T-helper 2 cell treated with Interferon-gamma antibody and Interleukin-4, amounts not matched to agents 100 ng/mL and 5 ng/mL, for 36 hours (primary cell): ENCODE measurements at places on chromosomes 13 and 19. TPM values are rescaled to one million over a fixed set of nuclear protein-coding genes. Genes with fewer than 3 reads are reported as not detected.

Gene CA11
- 4.2 and 4.4 TPM in 2 replicates for total RNA-seq

Gene PAF1
- total RNA-seq = 43.9 and 46.7 TPM in 2 replicates

Gene RNF225
- total RNA-seq = 0.27 and 0.61 TPM in 2 replicates

Gene UBXN6
- total RNA-seq = 40.8 and 41.4 TPM in 2 replicates

Gene KLK14
- 0.64 and 0.80 TPM in 2 replicates for total RNA-seq

Gene IZUMO2
- not detected in 2 replicates for total RNA-seq

Gene OVOL3
- total RNA-seq = not detected in 2 replicates

Gene C19orf81
- total RNA-seq = 0.59 TPM in 1 of 2 replicates, not detected in the other

Gene ATXN8OS
- not detected in 2 replicates for total RNA-seq

Gene ZNF575
- total RNA-seq = 3.1 and 3.7 TPM in 2 replicates

Gene SLAIN1
- total RNA-seq = 34.2 and 37.3 TPM in 2 replicates

Gene COL5A3
- total RNA-seq = not detected in 2 replicates

Gene GRIN2D
- 0.09 and 0.23 TPM in 2 replicates for total RNA-seq

Gene CUL4A
- total RNA-seq = 97.6 and 99.4 TPM in 2 replicates

Gene TJP3
- total RNA-seq = 1.0 and 1.2 TPM in 2 replicates

Gene SAMD4B
- 45.2 and 46.1 TPM in 2 replicates for total RNA-seq

Gene GIPR
- 4.7 and 5.1 TPM in 2 replicates for total RNA-seq

Gene SHC2
- not detected in 2 replicates for total RNA-seq

Gene C1QTNF9
- total RNA-seq = not detected in 2 replicates

Gene SYNGR4
- not detected in 2 replicates for total RNA-seq

Gene LYPD3
- 0.39 and 0.64 TPM in 2 replicates for total RNA-seq

Gene GPR18
- 11.7 and 13.6 TPM in 2 replicates for total RNA-seq

Gene STOML3
- not detected in 2 replicates for total RNA-seq

Gene KASH5
- total RNA-seq = 0.23 and 0.43 TPM in 2 replicates

Gene ZNF835
- 0.11 and 0.27 TPM in 2 replicates for total RNA-seq

Gene CLDND2
- total RNA-seq = 5.1 and 5.7 TPM in 2 replicates

Gene ZNF799
- 3.7 and 4.3 TPM in 2 replicates for total RNA-seq

Gene DIRAS1
- 0.23 TPM in 1 of 2 replicates, not detected in the other for total RNA-seq

Gene VRK3
- 72.9 and 75.3 TPM in 2 replicates for total RNA-seq

Gene VSIG10L
- total RNA-seq = 2.0 and 2.4 TPM in 2 replicates

Gene ZNF540
- 0.41 and 0.64 TPM in 2 replicates for total RNA-seq

Gene PSG3
- total RNA-seq = not detected in 2 replicates

Gene NXNL1
- total RNA-seq = not detected in 2 replicates

Gene KIR3DL1
- total RNA-seq = not detected in 2 replicates

Gene S1PR2
- 6.9 and 7.0 TPM in 2 replicates for total RNA-seq

Gene GNA15
- 83.0 and 83.6 TPM in 2 replicates for total RNA-seq

Gene LCP1
- total RNA-seq = 1,131 and 1,165 TPM in 2 replicates

Gene ACER1
- 0.11 and 0.18 TPM in 2 replicates for total RNA-seq

Gene PDE4C
- total RNA-seq = not detected in 2 replicates

Gene SOX21
- 0.07 TPM in 1 of 2 replicates, not detected in the other for total RNA-seq

Gene ZNF491
- total RNA-seq = 1.1 and 1.9 TPM in 2 replicates

Gene GPR183
- total RNA-seq = 68.9 and 69.8 TPM in 2 replicates

Gene PRR36
- 0.09 TPM in 1 of 2 replicates, not detected in the other for total RNA-seq

Gene MAB21L1
- not detected in 2 replicates for total RNA-seq

Gene ANGPTL4
- 0.30 and 0.36 TPM in 2 replicates for total RNA-seq

Gene KLK12
- not detected in 2 replicates for total RNA-seq

Gene ERFL
- 1.7 and 1.8 TPM in 2 replicates for total RNA-seq

Gene ZNF493
- total RNA-seq = 17.1 and 17.3 TPM in 2 replicates

Gene ZNF780A
- 20.5 and 21.4 TPM in 2 replicates for total RNA-seq
